ENCODE measurements at places on chromosomes 3 and 15.
A peak's percentile ranks its signal among the peaks of the same experiment; 100 is the strongest.

GRCh38 chr15:101641894-101642293 is 10.3 kb downstream of the TM2D3 start:
- peak; percentile 27 for DNase-seq

- DNase-seq: no peak
These were observed 1023.2 kb downstream of the TBL1XR1 start for GRCh38 chr3:176174060-176174459.

GRCh38 chr3:40613306-40613705 is 88.5 kb downstream of the ZNF621 start:
- DNase-seq: no peak

DNA sequence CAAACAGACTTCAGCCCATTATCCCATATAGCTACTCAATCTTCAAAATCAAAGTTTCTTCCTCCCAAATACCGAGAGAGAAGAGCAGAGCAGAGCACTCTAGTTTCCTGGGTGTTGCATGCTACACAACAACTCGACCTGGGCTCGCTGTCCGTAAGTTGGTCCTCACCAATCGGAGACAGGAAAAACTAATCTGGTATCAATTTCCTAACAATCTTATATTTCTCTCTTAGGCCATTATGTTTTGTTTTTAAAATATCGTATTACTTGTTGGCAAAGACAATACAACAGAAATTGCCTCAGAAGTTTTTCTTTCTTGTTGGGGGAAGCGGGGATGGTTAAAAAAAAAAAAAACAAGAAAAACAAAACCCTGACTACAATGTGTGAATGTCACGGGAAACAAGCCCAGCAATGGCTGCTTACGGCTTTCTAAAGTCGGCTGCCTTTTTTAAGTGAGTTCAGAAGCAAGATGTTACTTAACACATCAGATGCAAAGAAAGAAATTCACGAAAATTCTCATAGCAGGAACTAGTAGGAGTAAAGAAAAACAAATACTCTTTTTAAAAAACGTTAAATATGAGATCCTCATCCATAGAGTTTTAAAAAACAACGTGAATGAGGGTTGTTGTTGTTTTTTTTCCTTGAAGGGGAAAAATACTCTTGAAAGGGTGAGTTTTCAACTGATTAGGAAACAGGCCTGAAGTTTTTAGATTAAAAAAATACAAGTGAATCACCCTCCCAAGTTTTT is 1.9 kb downstream of the VGLL4 start:
- DNase-seq: no peak

- DNase-seq: no peak
These were observed 420.2 kb upstream of the ROBO1 start for GRCh38 chr3:80187981-80188380.

- no peak for DNase-seq
These were observed 1.2 kb upstream of the RHO start for GRCh38 chr3:129527262-129527661.

- DNase-seq: no peak
These were observed 237.6 kb downstream of the RAP2B start for GRCh38 chr3:153399636-153400035.

GRCh38 chr3:69012800-69013252 is 658 bp downstream of the EOGT start:
- DNase-seq: no peak

- DNase-seq: no peak
These were observed 50.3 kb downstream of the SYNPR start for GRCh38 chr3:63328365-63328764.

DNA sequence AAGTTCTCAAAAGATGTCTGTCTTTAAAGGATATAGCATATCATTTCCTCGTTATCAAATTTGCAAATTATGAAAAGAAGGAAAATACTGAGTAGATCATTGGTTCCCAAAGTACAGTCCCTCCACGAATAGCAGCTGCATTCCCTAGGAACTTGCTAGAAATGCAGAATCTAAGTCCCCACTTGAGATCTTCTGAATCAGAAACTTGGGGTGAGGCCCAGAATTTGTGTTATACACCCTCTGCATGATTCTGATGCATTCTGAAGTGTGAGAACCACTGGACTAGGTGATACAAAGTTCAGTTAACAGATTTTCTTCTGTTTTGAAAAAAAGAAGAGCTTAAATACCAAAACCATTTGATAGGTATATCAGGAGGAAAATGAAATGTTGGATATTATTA is 77.1 kb downstream of the SLC25A26 start:
- DNase-seq: no peak

DNA sequence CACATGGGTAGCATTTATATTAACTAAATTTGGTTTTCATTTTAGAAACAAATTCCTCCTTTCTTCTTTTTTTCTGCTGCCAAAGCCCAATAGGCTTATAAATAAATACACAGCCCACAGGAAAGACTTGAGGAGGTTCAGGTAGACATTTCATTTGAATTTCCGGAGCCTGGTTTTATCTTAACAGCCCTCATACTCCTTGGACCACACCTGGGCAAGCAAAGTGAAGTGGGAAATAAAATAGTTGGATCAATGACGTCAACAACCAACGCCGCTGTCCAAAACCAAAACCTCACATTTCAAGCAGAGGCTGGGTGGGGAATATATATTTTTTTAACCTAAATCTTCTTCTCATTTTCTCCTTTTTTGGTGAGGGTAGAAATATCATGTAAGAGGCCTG is 53.2 kb downstream of the RFTN1 start:
- DNase-seq: no peak

- DNase-seq: no peak
These were observed 171.9 kb downstream of the FMN1 start for GRCh38 chr15:33022629-33023028.

GRCh38 chr15:70375006-70375431 is 277.3 kb upstream of the TLE3 start:
- DNase-seq: no peak

DNA sequence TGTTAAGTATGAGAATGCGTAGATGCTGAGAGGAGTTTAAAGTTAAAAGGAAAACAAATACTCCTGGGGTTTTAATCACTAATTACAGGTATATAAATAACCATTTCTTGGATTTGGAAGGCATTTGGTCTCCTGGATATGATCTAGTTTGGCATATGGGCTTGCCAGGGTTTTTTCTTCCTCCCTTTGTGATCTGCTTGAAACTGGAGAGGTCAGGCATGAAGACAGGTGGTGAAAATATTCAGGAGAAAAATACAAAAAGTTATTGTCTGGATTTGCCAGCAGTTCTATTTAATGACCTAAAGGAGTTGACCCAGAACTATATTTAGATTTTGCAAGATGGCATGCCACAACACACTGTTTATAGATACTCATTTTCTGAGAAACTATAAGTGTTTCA is 136.3 kb downstream of the DIPK2A start:
- no peak for DNase-seq

- DNase-seq: no peak
These were observed 293.8 kb downstream of the PTPRG start for GRCh38 chr3:61855211-61855610.

GRCh38 chr15:27124287-27124871 is 153.4 kb downstream of the GABRG3 start:
- DNase-seq: no peak

DNA sequence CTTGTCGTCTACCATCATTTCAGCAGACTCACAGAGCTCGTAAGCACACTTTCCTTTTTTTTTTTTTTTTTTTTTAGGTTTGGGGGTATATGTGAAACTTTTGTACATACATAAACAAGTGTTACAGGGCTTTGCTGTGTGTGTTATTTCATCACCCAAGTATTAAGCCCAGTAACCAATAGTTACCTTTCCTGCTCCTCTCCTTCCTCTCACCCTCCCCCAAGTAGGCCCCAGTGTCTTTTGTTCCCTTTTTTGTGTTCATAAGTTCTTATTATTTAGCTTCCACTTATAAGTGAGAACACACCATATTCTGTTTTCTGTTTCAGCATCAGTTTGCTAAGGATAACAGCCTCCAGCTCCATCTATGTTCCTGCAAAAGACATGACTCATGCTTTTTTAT is 746.8 kb downstream of the GRM7 start:
- no peak for DNase-seq

GRCh38 chr15:31869686-31870307 is 160.5 kb upstream of the CHRNA7 start:
- DNase-seq: no peak

Measured in effector CD4-positive, alpha-beta T cell (primary cell).